ENCODE measurements at places on chromosomes 7 and 10.
A peak's percentile ranks its signal among the peaks of the same experiment; 100 is the strongest.

- DNase-seq = no peak
Observed at GRCh38 chr10:78982726-78983125, 86.0 kb upstream of the ZMIZ1 start.

DNA sequence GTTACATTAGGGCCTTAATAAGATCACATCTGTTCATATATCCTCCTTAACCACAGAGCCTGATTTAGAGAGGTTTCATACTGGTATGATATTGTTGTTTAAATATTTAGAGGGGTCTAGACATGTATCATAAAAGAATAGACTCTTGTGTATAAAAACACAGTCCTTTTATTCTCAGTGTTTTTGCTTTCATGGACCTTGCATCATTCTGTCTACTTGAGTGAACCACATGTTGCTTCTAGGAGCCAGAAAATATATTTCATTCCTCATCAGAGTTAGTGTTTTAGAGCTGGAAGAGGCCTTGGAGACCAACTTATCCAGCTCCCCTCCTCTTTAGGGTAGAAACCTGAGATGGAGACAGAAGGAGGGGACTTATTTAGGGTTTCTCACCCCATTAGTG lies 312.8 kb downstream of the LRMDA start:
- DNase-seq = no peak

GRCh38 chr7:108020585-108020984 lies 17.6 kb upstream of the LAMB1 start:
- no peak for DNase-seq

DNA sequence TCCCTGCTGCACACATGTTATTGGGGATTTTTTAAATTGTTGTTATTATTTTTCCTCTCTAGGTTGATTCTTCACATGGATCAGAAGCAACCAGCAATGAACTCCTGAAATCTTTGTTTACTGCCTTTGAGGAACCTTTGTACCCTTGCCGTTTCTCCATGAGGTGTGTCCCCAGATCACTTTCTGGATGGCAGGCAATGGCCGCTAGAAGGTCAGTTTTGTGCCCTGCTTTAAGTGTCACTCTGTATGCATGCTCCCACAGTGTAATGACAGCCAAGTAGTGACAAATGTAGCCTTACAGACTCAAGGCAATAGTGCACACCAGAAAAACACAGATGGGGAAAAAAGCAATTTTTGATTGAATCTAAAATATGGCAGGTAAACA lies 47.7 kb upstream of the NRP1 start:
- no peak for DNase-seq

DNA sequence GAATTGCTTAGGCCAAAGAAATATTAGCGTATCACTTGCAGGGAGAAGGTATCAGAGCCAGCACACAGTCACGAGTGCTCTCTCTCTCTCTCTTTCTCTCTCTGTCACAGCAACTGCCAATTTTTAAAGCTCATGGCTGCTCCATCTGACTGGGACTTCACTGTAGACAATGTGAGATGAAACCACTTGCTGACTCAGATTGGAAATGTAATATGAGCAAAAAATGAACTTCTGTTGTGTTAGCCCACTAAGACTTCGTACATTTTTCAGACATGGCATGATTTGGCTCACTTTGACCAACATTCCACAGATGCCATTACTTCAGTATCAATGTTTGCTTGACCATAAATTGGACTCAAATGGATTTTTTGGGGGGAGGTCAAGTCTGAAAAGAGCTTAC lies 68.1 kb downstream of the DGKB start:
- DNase-seq = no peak

- no peak for DNase-seq
Observed at GRCh38 chr10:132339276-132339675, 7.3 kb downstream of the LRRC27 start.

DNA sequence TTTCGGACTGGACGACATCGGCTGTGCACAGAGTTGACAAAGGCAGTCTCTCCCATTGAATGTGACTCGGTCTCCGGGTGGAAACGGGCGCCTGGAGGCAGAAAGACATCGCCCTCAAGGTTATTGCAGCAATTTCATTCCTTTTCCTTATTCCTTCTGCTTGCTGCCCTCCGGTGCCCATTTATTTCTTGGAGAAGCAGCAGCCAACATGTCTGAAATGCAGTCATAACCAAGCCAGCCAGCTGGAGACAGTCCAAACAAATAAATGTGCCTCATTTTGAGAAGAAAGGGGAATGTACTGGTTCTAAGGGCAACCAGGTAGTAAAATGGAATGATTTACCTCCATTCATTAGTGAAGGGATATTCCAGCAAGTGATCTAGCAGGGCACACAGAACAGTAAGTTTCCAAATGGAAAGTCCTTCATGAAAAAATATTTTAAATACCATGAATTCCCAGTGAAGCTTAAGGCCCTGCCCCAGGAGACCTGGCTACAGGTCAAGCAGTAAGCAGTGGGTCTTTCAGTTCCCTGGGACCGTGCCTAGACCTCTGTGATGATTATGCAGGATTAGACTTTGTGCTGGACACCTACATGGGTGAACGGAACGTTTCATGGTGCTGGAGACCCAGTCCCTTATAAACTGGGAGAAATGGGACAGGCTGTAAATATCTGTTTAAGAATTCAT lies 86.6 kb downstream of the ABLIM1 start:
- DNase-seq = no peak

DNA sequence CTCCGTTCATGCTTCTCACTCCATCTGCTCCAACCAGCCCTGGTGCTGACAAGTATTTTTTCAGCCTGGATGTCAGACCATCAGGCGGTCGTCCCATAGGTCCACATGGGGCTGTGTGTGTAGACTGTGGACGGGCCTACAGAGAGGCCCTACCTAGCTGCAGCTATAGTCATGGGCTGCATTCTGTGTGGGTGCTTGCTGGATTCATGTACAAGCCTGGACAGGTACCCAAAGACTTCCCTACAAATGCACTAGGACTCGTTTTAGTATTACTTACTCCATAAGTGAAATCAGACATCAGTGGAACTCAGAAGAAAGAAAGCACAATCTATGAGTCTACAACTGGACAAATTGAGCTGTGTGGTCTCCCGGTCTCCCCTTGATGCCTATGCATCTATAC lies 146.8 kb downstream of the PKD1L1 start:
- no peak for DNase-seq

- no peak for DNase-seq
Observed at GRCh38 chr7:73567140-73567539, 9.7 kb upstream of the BCL7B start.

- DNase-seq = peak; percentile 62
Observed at GRCh38 chr10:97828721-97829120, 20.9 kb upstream of the GOLGA7B start.

GRCh38 chr7:90119178-90119971 lies 34.9 kb upstream of the STEAP1 start:
- peak; percentile 55 for DNase-seq

- DNase-seq = no peak
Observed at GRCh38 chr10:77079592-77080300, 557.9 kb downstream of the KCNMA1 start.

DNA sequence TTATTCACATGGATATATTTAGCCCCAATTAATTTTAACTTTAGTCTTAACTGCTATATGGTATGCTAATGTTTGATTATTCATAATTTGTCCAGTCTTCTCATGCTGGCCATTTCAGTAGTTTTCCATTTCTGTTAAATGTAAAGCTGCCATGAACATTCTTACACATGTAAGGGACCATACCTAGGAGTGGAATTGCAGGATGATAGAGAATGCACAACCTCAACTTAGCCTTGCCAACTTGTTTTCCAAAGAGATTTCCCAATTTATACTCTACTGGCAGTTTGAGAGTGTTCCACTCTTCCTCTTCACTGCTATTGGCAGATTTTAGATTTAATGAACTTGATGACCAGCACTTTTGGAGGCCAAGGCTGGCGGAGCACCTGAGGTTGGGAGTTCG lies 68.2 kb downstream of the FANK1 start:
- DNase-seq = no peak

DNA sequence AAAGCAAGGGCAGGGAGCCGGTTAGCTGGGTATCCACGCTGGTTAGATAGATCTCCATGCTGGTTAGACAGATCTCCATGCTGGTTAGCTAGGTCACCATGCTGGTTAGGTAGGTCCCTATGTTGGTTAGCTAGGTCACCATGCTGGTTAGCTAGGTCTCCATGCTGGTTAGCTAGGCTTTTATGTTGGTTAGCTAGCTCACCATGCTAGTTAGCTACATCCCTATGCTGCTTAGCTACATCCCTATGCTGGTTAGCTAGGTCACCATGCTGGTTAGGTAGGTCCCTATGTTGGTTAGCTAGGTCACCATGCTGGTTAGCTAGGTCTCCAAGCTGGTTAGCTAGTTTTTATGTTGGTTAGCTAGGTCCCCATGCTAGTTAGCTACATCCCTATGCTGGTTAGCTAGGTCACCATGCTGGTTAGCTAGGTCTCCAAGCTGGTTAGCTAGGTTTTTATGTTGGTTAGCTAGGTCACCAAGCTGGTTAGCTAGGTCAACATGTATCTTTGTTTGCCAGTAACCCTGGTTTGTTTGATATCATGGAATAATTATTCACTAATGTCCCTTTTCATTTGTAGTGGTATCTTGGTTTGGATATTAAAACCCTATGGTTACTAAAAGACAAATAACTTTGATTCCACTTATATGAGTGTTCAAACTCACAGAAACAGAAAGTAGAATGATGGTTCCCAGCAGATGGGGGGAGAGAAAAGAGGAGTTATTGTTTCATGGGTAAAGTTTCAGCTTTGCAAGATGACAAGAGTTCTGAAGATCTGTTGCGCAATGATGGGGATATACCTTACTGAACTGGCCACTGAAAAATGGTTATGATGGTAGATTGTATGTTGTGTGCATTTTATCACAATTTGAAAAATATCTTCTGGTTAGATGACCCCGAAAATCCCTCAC lies 136.2 kb downstream of the PRPF18 start:
- DNase-seq = no peak

DNA sequence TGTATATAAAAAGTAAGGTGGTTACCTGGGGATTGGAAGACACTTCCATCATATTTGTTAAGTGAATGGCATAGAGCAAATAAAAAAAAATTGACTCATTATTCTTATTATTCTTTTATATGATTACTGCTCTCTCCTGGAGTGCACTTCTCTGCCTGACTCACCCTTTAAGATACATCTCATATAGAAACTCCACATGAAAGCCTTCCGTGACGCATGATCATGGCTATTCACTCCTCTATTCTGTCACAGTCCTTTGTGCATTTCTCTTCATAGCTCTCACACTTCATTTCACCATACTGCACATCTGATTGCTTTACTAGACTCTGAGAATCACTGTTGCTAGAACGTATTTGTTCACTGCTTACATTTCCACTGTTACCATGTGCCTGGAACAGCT lies 597.3 kb downstream of the CNTNAP2 start:
- no peak for DNase-seq

- DNase-seq = no peak
Observed at GRCh38 chr7:128954150-128954549, 16.4 kb downstream of the IRF5 start.

DNA sequence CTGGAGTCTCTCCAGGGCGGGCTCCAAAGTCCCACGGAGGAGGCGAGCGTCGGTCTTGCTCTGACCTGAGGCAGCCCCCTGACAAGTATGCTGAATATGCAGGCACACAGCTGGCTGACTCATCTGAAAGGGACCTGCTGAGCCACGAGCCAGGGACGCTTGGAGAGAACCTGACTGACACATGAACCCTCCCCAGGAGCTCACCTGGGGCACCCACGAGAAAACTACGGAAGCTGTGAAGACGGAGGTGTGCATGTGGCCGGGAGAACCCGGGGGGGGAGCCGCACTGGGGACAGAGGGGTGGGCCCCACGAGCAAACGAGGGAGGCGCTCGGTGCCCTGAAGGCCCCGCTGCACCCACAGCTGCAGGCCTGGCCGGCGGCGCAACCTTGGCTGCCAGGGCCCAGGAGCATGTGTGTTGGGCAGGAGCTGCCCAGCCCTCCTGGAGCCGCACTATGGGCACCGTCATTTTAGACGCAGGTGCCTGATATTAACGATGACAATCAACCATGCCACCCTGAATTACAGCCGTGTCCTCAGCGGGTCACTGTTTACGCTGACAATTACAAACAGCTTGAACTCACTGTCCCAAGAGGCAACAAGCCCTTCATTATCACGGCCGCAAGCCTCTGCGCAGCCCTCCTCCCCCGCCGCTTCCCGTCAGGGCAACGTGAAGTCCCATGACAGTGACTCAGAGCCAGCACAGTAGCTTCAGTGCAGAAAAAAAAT lies 64.7 kb downstream of the DIP2C start:
- no peak for DNase-seq

- no peak for DNase-seq
Observed at GRCh38 chr10:67789769-67790168, 48.2 kb downstream of the DNAJC12 start.

DNA sequence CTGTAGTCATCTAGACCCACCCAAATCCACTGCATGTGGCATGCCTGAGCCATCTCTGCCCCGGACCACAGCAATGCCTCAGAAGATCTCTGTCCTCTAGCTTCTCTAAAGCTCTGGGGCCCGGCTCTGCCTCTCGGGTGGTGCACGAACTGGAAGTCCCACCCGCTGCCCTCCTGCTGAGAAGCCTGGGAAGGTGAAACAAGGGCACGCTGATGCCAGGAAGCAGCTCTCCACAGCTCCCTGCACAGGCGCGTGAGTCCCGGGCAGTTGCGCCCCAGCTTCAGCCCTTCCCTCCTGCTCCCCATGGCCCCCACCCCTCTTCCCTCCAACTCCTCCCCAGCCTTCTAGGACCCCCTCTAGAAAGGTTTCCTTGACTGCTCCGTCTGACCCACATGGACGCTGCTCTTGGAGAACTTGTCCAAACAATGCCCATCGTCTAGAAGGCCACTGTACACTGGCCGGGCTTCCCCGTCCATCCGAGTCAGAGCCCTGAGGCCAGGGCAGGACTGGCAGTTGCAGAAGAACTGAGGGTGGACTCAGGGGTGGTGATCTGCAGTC lies 12.8 kb downstream of the KCNH2 start:
- DNase-seq = no peak

- no peak for DNase-seq
Observed at GRCh38 chr7:41217306-41217705, 485.6 kb downstream of the INHBA start.

GRCh38 chr7:158847451-158847866 lies 8.9 kb upstream of the DYNC2I1 start:
- no peak for DNase-seq

- no peak for DNase-seq
Observed at GRCh38 chr7:1533547-1534329, 3.2 kb downstream of the MAFK start.

GRCh38 chr7:134662871-134663205 lies 16.2 kb downstream of the BPGM start:
- no peak for DNase-seq

DNA sequence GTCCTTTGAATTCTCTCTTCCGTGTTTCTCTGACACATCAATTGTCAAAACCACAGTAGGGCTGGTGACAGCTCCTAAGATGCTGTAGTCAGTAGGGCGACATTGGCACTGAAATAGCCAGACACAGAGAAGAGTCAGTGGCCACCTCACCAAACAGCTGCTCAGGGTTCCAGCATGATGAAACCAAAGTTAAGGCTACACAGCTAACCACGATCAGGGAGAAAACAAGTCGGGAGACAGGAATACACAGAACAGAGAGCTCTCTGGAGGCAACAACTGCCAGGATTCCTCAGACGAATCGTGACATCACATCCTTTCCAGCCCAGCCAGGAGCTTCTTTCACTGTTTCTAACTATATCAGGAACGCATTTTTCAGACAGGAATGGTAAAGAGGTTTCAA lies 922.2 kb downstream of the SORCS1 start:
- DNase-seq = no peak
